Activated T-helper 1 cell treated with anti-CD3 and anti-CD28 coated beads, Interleukin-2, amount 50 U/mL, for 16 hours (primary cell): ENCODE measurements at places on chromosomes 7 and 10.

DNA sequence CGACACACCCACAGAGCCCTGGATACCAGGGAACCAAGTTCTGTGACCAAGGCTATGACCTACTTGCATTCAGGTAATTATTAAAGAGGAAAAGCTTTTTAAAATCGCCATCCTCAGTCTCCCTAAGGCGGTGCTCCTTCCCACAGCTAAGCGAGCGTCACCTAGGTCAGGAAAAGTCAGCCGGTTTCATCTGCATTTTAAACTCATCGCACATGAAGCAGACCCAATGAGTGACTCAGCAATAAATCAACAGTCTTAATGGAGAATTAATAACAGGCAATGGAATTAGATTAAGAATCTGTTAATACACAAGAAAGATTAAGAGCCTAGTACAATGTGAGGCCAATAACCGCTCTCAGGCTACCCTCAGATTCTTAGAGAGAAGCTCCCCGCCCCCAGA lies 59.2 kb downstream of the HSPA12A start:
- DNase-seq = no peak

- no peak for DNase-seq
Observed at GRCh38 chr10:29611781-29612381, 22.9 kb downstream of the SVIL start.

GRCh38 chr10:29237786-29238185 lies 51.1 kb upstream of the LYZL1 start:
- DNase-seq = no peak

- DNase-seq = no peak
Observed at GRCh38 chr7:336810-337566, 47.0 kb downstream of the FOXL3 start.

DNA sequence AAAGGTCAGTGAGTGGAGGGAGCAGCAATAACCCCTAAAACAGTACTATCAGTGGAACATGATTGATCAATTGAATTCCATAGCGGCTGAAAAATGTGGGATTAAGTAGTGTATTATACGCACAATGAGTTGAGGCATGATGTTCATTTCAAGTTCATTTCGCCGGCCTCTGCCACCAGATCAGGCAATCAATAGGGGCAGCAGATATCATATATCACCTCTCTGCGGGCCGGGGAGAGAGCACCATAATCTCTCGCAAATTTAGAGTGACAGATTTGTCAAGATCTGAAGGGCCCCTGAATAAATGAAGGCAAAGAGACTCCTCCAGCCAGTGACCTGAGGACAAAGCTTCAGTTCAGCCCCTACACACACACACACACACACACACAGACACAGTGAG lies 58.5 kb downstream of the PAX2 start:
- no peak for DNase-seq

DNA sequence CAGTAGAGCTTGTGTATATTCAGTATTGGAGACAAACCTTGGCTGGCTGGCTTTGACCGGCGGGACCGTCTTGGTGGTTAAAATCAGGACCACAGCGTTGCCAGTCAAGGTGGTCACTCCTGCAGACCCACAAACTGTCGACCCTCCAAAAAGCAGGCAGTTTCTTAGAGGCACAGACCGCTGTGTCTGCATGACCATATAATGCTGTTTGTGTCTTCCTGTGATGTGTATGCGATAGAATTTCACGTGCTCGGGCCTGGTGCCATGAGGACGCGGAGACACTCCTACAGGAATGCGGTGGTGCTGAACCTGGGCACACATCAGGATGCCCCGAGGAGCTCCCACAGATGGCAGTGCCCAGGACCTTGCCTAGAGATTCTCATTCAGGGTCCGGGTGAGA lies 34.8 kb downstream of the BNIP3 start:
- DNase-seq = no peak

GRCh38 chr10:133378251-133379096 lies 588 bp upstream of the PAOX start:
- DNase-seq = peak; percentile 37

- no peak for DNase-seq
Observed at GRCh38 chr7:46168231-46168630, 247.2 kb upstream of the IGFBP3 start.

DNA sequence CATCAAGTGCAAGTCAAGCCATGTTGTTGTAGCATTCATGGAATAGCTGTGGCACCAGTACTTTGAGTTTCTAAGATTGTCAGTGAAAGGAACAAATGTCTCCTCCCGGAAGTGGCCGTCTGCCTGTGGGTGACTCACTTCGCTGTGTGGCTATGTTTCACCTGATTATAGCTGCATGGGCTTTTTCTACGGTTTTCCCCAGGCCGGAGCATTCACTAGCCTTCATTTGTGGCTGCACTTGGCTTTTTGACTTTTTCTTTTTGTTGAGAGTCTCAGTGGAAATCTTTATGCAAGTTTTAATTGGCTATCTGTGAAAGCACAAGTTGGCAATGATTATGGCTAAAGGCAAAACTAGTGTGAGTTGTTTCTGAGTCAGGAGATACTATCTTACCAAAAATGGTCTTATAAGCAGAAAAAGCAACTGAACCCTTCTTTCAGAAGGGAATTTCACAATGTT lies 35.0 kb downstream of the SRI start:
- DNase-seq = no peak

DNA sequence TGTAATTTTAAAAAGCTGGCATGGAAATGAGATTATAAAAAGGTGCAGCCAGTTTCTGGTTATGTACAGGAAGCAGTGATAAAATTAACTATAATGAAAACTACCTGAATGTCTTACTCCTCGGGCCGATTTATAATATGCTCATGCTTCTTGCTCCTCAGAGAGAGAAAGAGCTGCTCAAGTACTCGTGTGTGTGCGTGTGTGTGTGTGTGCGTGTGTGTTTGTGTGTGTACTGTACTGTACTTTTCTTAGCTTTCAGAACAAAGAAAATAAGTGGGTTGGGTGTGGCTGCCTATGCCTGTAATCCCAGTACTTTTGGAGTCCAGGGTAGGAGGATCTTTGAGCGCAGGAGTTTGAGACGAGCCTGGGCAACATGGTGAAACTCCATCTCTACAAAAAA lies 96.6 kb upstream of the NMT2 start:
- no peak for DNase-seq

DNA sequence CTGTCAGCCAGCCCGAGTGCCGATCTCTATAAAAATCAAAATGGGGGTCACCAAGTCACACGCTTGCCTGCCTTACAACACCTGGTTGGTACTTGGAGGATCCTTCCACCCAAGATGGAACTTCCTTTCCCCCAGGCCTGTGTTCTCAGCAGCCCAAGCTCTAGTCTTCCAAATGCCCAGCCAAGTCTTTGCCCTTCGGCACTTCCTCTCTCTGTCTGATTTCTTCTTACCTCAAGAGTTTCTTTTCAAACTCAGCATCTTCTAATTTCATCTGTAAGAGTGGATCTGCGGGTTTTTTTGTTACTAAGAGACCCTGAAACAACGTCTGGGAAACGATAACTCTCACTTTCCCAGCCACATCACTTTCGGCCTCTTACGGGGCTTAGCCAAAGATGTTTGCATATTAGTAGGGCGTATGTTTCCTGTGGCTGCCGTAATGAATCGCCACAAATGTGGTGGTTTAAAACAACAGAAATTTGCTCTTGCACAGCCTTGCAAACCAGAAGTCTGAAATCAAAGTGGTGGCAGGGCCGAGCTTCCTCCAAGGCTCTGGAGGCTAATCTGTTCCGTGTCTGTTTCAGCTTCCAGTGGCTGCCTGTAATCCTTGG lies 219.9 kb downstream of the TCF7L2 start:
- DNase-seq = no peak

GRCh38 chr10:115278294-115278693 lies 185.1 kb downstream of the ATRNL1 start:
- no peak for DNase-seq

DNA sequence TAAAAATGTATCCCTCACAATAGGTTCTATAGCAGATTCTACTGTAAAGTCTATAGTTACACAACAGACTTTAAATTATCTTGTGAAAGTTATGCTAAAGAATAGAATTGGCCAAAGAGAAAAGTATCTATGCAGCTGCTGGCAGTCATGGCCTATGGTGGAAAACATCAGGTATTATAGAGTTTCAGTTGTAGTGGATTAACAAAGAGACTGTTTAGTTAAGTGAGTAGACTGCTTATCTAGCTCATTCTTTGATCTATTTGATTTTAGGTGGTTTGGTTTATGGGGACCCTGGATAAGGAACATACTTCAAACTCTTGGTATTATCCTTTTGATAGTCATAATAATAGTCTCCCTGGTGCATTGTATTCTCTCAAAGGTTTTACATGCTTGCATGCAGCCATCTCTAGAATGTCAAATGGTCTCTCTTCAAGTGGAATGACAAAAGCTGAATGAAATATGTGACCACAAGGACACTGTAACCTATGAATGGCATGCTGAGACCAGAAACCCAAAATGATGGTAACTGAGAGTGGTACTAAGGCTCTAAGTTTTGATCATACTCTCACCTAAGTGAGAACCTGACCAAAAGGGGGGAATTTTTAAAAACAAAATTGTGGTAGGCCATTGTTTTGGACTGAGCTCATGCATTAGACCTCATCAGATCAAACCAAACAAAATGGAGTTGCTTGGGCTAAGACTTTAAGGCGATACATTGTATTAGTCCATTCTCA lies 54.9 kb upstream of the NAMPT start:
- no peak for DNase-seq

DNA sequence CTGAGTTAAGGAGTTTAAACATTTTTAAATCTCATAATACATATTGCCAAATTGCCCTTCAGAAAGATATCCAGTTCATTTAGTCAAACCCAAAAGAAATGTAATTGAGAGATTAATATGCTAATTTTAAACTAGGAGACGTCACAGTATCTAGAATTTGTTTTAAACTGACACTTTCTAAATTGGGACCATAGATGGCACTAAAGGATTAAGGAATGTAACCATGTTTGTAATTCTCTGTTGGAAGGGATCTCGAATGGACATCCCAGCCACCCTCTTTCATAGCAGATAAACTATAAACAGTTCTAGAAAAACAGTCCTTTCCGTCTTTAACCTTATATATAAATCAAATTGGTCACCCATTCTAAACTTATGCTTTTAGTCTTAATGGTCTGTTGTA lies 30.0 kb upstream of the SAMD9L start:
- DNase-seq = no peak

DNA sequence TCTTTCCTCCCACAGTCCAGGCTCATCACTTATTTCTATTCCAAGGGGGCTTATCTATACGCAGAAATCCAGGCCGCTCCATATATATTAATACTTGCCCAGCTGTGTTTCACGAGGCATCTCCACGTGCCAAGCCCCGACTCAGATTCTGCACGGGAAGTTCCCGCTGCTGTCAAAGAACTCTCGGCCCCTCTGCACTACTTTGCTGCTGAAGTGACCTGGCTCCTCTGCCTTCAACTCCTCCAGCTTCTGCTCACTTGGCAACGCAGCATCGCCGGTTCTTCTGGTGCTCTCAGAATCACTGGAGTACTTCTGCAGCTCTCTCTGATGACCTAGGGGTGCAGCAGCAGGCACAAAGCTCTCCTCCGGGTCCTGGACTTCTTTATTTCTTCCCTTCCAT lies 9.7 kb upstream of the CHST12 start:
- DNase-seq = no peak

DNA sequence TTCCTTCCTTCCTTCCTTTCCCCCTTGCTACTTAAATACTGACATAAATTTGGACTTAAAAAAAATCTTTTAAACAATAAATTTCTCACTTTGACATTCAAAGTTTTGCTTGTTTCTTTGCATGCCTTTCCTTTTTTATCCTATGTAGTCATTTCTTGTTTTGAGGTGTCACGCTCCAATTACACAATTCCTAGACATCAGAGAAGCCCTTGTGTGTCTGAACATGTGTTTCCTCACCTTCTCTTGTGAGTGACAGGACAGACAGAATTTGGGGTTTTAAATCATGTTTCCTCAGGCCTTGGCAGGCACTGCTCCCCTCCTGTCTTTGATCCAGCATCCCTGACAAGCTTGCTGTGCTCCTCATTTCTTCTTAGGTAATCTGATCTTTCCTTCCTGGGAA lies 91.3 kb downstream of the CYTH3 start:
- no peak for DNase-seq

DNA sequence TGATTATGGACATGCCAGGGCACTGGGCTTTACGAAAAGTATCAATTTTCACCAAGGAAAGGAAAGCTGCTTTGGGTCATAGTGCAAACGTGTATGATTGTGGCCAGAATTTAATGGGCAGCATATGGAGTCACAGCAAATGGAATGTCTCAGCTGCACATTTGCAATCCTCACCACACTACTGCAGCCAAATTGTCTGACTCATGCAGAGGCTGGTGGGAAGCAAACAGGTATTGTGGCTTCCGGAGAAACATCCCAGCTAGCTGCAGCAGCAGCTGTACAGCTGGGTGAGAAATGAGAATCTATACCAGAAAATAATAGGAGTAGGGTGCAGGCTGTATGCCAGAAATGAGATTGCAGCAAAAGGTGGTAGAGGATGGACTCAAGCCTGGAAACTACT lies 374.7 kb upstream of the VWC2 start:
- DNase-seq = no peak

- DNase-seq = no peak
Observed at GRCh38 chr7:71491336-71491735, 359.4 kb downstream of the GALNT17 start.

DNA sequence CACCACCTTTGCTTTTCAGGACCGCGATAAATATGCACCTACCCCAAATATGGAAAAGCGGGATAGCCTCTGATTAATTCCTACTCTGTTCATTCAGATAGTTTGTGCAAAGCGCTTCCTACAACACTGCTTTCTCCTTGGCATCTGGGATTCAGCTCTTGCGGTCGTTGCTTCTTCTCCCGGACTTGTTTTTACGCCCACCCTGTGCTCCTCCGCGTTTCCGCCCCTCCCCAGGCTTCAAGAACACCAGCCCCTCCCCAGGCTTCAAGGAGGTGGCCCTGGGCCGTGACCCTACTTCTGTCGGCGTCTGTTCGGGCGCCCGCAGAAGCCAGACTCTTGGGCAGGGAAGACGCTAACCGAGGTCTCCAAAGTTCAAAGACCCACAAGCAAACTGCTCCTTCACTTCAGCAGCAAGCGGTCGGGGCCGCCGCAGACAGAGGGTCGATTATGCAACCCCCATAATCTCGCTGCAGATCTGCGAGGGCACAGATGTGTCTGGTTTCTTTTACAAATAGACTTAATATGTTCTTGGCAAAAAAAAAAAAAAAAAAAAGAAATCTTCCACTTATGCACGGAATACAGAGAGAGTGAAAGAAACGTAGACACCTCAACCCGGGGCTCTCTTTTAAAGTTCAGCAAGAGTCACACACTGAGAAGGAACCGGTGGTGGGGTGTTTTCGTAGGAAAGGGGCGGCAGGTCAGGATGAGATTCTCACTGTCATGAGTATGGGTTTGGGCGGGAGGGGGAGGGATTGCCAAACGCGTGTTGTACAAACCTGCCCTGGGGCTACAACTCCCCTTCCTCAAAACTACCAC lies 1.9 kb downstream of the DLX5 start:
- no peak for DNase-seq

GRCh38 chr7:144132262-144132661 lies 9.3 kb downstream of the OR2A14 start:
- no peak for DNase-seq
